Mesothelial cell of epicardium (in vitro differentiated cells): ENCODE measurements at places on chromosomes 11 and 22.

DNA sequence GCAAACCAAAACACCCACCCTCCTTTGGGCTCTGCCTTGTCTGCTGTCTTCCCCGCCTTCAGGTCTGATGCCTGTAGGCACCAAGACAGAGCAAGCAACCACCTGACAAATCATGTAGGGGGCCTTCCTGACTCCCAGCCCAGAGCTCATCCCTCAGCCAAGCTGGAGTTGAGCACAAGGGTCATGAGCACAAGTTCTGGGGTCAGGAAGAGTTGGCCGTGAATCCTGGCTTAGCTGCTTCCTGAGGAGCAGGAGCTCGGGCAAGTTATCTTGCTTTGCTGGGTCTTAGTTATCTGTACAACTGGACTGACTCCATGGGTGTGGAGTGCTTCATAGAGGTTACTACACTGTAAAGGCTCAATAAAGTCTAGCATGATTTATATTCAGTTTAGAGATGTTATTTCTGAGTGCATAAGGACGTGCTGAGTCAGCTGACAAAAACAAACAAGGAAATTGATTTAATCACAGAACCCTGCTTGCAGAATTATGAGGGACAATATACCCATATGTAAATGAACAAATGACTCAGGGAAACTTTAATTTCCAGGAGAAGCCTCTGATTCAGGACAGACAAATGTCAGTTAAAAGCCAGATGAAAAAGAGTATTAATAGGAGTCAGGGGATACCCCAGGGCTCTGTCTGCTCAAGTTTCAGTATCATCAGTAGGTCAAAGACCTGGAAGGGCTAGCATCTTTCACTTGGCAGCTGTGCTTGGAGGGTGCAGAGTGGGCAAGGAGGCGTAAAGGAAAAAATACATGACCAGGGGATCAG, 15.0 kb upstream of the APOA1 start:
- H3K4me1 ChIP-seq = peaks cover 16% of the 10 kb centered on the region
- H3K4me3 ChIP-seq = no peak overlapping the region
- peak overlapping the region; percentile 26 for H3K27ac ChIP-seq

DNA sequence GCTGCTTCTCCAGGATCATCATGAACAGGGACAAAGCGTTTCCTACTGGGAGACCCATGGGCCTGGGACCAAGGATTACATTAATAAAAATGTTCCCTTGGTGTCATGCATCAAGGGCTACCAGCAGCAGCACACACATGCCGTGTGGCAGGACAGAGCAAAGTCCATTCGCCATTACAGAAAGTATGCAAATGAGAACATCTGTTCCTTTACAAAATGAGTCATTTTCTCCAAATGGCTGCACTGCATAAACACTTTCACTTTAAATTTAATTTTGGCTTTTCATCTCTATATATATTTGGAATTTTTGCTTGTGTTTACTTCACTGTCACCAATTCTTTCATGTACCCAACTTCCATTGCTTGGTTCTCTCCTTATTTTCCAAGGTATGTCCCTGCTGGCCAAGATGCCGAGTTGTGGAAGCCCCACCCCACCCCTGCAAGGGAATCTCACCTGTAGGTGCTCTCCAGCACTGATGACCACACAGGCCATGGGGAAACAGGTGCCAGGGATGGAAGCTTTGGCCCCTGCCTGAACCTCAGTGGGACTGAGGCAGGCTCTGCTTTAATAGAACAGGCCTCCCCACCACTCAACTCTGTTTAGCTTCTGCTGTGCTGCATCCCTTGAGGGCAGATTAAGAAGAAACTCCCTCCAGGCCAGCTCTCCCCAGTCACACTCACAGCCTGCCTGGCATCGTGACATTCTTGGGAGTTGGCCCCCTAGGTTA, 15.6 kb upstream of the GNAZ start:
- no peak overlapping the region for H3K27ac ChIP-seq
- H3K27me3 ChIP-seq = peaks cover 50% of the 10 kb centered on the region
- no peak for DNase-seq
- H3K36me3 ChIP-seq = no peaks in the 10 kb centered on the region
- no peak overlapping the region for H3K4me3 ChIP-seq
- no peaks in the 10 kb centered on the region for H3K4me1 ChIP-seq

- no peak overlapping the region for H3K4me3 ChIP-seq
- H3K4me1 ChIP-seq = peaks cover 11% of the 10 kb centered on the region
- no peaks in the 10 kb centered on the region for H3K36me3 ChIP-seq
- no peak for DNase-seq
- H3K27me3 ChIP-seq = no peaks in the 10 kb centered on the region
Observed at GRCh38 chr11:128628686-128629085, 41.3 kb upstream of the ETS1 start.

- peaks cover 11% of the 10 kb centered on the region for H3K36me3 ChIP-seq
- peak overlapping the region; percentile 82 for H3K27ac ChIP-seq
- H3K27me3 ChIP-seq = no peaks in the 10 kb centered on the region
- no peak overlapping the region for H3K4me3 ChIP-seq
- peaks cover 21% of the 10 kb centered on the region for H3K4me1 ChIP-seq
Observed at GRCh38 chr11:81989093-81989492, 744.6 kb downstream of the FAM181B start.

DNA sequence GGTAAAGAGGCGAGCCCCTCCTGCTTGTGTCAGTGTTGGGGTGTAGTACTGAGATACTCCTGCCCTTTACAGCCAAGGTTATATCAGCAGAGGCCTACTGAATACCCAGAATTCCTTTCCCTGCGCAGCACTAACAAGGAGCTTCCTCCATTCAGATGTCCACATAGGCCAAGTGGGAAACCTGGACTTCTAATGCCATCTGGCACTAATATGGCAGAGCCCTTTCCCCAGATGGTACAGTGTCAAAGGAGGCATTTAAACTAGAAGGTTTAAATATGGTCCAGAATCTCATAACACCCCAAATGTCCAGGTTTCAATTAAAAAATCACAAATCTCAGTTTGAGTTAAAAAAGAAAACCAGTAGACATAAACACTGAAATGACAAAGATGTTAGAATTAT, 68.8 kb downstream of the USP47 start:
- DNase-seq = no peak
- H3K4me3 ChIP-seq = no peak overlapping the region
- no peak overlapping the region for H3K27ac ChIP-seq
- no peaks in the 10 kb centered on the region for H3K27me3 ChIP-seq

DNA sequence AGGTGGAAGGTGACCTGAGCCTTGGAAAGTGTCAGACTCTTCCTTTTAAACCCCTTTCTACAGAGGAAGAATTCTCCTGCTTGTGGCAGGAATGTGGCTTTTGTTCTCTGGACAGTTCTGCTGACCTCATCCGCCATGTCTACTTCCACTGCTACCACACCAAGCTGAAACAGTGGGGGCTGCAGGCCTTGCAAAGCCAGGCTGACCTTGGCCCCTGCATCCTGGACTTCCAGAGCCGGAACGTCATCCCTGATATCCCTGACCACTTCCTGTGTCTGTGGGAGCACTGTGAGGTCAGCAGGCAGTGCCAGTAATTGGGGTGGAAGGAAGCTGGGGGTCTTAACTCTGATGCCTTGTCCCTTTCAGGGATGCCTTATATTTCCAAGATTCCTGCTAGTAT, 9.3 kb downstream of the HINFP start:
- no peak overlapping the region for H3K27ac ChIP-seq
- H3K36me3 ChIP-seq = peaks cover 23% of the 10 kb centered on the region
- no peak for DNase-seq
- no peak overlapping the region for H3K4me3 ChIP-seq
- no peaks in the 10 kb centered on the region for H3K27me3 ChIP-seq

GRCh38 chr11:108620958-108621772, 27.6 kb upstream of the EXPH5 start:
- no peak for DNase-seq
- H3K27ac ChIP-seq = no peak overlapping the region
- no peaks in the 10 kb centered on the region for H3K36me3 ChIP-seq
- H3K4me1 ChIP-seq = peaks cover 24% of the 10 kb centered on the region
- H3K4me3 ChIP-seq = no peak overlapping the region

DNA sequence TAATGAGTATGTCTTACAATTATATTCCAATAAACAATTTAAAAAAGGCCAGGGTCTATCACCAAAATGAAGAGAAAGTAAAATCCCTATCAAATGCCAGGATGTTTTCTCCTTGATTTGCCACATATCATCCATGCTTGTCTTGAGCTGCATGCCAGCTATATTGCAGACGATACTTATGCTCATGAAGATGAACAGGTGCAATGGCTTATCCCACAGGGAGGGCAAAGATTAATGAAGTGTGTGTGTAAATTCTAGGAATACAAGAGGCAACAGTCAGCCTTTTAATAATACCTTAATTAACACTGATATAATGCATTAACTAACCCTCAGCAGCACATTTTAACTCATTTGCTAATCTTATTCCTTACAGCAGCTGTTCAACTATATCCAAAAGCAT, 850.5 kb downstream of the KCNA4 start:
- H3K4me3 ChIP-seq = no peak overlapping the region
- peaks cover 2% of the 10 kb centered on the region for H3K4me1 ChIP-seq
- H3K27me3 ChIP-seq = no peaks in the 10 kb centered on the region
- DNase-seq = no peak
- no peak overlapping the region for H3K27ac ChIP-seq

DNA sequence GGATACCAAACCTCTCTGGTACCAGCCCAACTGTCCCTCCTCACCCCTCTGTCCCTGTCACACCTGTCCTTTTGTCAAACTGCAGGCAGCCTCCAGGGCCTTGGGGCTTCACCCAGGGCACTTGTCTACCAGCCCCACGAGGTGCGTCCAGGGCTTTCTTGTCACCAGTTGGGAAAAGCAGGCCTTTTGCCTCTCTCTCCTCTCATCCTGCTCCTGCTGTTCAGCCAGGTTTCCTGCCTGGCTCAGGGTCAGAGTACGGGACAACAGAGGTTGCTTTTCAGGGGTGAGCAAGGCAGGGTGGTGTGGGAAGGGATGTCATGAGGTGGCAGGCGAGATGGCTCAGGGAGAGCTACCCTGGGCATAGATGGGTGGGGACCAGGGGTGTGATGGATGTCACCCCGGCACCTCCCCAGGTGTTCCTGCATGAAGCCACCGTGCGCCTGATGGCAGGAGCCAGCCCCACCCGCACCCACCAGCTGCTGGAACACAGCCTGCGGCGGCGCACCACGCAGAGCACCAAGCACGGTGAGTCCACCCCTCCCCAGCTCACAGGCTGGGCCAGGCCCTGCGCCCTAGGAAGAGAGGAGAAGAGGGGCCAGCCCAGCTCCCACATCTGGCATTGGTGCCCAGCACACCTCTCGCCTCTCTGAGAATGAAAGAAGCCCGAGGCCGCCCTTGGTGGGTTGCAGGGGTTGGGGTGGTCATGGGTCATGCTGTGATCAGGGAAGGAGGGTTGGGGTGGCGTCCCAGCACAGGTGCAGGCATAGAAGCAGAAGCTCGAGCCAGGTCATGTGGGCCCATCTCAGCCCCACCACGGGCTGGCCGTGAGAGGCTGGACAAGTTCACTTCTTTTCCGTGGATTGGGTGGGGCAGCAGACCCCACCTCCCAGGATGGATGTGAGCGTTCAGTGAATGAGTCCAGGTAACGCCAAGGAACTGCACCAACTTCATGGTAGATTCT, 10.1 kb downstream of the SHISA8 start:
- H3K36me3 ChIP-seq = peaks cover 19% of the 10 kb centered on the region
- H3K4me3 ChIP-seq = no peak overlapping the region
- H3K27me3 ChIP-seq = peaks cover 20% of the 10 kb centered on the region
- no peak overlapping the region for H3K27ac ChIP-seq
- no peak for DNase-seq
